ENCODE measurements at places on chromosomes 13 and 19.

- DNase-seq: no peak
Measured at GRCh38 chr19:2888731-2889224, 11.9 kb upstream of the ZNF57 start.

- no peak for DNase-seq
Measured at GRCh38 chr19:41932259-41932719, 4.0 kb upstream of the ERFL start.

DNA sequence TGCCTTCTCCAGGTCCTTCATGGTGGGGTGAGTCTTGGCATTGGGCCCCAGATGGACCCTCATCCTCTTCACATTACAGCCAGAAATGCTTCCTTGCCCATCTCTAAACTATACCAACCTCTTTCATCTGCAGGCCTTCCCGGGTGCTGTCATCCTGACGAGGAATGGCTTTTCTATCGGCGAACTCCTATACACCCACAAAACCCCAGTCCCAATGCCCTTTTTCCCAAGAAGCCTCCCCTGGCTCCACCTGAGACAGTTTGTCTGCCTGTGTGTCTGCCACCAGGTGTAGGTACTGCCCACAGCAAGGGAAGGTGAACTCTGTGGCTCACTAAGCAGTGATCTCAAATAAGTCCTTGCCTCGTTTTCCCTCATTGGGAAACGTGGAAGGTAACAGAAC lies 55.3 kb downstream of the PTPRS start:
- no peak for DNase-seq

- no peak for DNase-seq
Measured at GRCh38 chr19:18828786-18829185, 3.0 kb upstream of the UPF1 start.
